ENCODE measurements at places on chromosomes 16 and 17.
A peak's percentile ranks its signal among the peaks of the same experiment; 100 is the strongest.

DNA sequence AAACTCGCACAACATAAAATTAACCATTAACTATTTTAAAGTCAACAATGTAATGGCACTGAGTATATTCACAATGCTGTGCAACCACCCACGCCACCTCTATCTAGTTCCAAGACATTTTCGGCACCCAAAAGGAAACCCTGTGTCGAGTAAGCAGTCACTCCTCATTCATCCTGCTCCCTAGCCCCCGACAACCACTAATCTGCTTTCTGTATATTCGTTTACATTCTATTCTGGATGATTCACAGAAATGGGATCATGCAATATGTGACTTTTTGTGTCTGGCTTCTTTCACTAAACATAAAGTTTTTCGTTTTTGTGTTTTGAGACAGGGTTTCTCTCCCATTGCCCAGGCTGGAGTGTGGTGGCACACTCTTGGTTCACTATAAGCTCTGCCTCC is 42.2 kb upstream of the HAPSTR1 start:
- DNase-seq: no peak

DNA sequence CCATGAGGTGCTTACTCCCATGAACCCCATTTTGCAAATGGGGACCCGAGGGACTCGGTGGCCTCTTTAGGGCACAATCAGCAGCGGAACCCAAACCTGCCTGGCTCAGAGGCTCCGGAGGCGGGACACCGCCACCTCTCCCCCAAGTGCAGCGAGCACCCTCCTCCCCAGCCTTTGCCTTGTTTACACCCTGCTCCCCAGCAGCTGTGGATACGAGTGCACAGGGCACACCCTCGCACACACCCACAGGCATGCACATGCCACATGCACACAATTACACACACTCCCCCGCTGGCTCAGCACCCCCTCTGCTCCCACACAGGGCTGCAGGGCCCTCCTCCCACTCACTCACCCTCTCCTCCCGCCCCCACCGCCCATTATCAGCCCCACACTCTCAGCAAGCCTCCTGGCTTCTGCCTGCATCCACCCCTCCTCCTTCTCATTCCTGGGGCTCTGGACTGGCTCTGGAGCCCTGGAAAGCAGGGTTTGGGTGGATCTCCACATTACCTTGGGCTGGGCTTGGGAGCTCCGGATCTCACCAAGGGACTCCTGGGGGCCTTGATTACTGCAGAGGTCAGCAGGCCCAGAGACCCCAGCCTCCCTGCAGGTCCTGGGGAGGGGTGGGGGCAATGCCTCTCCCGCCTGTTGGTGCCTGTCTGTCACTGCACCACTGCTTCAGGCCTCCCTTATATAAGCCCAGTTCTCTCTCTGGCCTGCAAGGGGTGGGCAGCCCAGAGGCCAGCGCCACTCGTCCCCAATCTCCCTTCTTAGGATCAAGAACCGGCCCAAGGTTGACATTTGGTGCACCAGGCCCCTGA is 6.4 kb downstream of the PDK2 start:
- DNase-seq: no peak

- DNase-seq: no peak
These were observed 68.7 kb downstream of the HIC1 start for GRCh38 chr17:2123375-2124251.

GRCh38 chr16:71338193-71338592 is 20.3 kb upstream of the CALB2 start:
- DNase-seq: no peak

GRCh38 chr16:53094013-53094630 is 39.3 kb downstream of the CHD9 start:
- no peak for DNase-seq

DNA sequence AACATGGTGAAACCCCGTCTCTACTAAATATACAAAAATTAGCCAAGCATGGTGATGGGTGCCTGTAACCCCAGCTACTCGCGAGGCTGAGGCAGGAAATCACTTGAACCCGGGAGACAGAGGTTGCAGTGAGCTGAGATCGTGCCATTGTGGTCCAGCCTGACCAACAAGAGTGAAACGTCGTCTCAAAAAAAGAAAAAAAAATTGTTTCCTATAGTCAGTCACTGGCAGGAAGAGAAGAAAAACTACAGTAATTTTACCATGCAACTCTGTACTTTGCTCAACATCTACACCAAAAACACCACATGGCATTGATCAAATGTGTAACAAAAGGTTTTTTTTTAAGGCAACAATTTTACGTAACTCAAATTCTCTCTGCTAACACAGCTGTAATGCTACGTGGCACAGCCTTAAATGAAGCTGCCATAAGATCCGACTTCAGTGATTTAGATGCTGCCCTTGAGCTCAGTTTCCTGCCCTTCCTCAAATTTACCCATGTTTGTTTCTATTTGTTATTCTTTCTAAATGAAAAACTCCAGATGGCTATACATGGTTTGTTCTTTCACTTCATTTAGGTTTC is 40.2 kb downstream of the CNOT1 start:
- no peak for DNase-seq

DNA sequence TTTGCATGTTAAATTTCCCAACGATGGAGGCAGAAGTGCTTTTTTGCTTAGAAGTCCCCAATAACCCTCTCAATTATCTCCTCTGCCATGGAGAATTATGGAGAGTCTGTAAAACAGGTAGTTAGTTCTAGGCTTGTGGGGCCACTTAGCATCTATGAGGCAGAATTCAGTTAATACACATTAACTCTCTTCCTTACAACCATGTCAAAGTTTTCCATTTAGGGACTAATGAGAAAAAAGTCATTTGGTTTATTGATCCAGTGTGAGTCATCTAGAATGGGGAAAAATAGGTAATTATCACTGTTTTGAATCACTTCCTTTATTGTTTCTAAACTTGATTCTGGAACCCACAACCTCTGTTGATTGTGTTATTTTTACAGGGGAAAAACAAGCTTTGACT is 229.1 kb upstream of the COX10 start:
- DNase-seq: no peak

GRCh38 chr17:63768433-63768832 is 5.0 kb downstream of the CCDC47 start:
- no peak for DNase-seq

DNA sequence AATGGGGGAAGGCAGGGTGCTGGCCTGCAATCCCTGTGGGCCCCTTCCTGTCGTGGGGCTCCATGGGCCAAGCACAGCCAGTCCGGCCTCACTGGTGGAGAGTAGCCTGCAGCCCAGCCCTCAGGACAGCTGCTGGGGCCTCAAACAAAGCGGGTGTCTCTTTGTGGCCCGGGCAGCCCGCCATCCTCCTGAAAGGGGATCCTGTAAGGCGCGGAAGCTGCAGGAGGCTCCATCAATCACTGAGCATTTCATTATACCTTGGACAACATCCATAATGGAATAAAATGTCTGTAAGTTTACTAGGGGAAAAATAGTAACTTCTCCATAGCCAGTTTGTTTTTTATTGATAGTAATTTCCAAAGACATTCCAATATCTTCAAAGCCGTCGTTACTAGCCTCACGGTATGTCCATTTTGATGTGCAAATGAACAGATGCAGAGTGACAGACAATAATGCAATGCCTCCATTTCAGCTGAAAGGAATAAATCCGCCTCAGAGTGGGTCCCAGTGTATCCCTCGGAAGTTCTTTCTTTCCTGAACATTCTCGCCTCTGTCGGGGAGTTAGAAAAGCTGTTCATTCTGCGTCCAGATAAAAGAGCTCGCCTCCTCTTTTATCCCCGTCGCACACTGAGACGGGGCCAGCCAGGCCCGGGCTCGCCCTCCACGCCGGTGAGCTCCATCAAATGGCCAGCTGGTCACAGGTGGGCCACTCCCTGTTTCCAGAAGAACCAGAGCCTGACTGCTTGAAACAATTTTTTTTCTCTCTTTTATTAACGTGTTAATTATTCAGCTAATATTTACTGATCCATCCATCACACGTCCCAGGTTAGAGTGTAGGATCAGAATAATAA is 14.4 kb downstream of the WSCD1 start:
- peak; percentile 71 for DNase-seq

DNA sequence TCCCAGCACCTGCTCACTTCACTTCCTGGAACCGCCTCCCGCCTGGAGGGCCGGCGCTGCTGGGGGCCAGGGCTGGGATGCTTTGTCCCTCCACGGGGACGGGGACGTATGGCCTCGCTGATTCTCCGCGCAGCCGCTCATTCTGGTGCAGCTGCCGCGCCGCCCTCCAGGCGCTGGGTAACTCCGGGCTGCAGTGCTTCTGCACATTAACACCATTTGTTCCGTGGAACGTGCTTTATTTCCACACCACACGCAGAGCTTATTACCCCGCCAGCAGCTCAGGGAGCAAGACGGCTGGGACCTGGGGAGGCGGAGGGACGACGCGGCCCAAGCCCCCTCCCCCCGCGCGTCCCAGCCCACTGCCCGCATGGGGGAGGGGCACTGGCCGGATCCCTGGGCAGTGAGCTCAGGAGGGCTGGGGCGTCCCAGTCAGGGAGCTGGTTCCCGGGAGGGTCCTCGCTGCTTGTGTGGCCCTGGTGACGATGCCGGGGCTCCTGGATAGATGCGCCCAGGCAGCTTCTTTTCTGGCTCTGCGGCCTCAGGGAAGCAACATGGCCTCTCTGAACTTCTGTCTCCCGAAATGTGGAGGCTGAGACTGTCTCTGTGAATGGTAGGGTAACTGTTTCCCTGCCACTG is 45.4 kb upstream of the ACSF3 start:
- no peak for DNase-seq

- no peak for DNase-seq
These were observed 18.2 kb upstream of the QRICH2 start for GRCh38 chr17:76326306-76326705.

GRCh38 chr16:80002261-80002660 is 401.7 kb upstream of the MAF start:
- no peak for DNase-seq

GRCh38 chr16:57372372-57373116 is at the start of gene CX3CL1:
TSS of gene CX3CL1 (plus strand) at chr16:57372490. CDS start at chr16:57372569, 79 bp downstream.
- DNase-seq: peak; percentile 70

GRCh38 chr17:7113273-7114071 is 1.1 kb downstream of the ASGR2 start:
- no peak for DNase-seq

DNA sequence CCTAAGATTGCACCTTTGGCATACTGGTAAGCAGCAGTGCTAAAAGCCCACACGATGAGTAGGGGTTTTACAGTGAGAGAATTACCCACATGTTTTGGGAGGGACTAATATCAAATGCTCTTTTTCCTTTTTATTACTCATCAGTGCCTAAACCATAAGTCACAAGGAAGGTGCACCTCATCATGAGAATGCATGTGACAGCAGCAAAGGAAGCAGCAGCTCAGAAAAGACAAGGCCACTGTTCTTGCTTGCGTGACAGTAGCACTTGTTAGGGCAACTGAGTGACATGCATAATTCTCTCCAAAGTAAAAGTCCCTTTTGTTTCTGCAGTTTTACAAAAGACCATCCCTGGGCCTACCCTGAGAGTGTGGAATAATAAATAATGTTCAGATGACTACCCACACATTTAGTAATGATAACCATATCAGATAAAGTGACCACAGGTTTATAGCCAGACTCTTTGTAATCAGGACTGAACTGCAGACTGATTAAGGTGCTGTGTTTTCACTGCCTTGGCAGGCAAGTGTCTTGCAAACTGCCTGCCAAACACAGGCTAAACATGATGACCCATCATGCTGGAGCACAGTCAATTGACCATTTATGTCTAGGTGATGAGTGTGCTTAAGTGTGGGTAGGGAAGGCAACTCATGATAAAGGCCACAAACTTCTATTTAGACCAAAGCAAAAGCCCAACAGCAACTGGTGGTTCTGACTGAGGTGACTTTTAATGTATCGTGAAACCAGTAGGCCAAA is 1751.4 kb downstream of the TP53TG3F start:
- DNase-seq: no peak

GRCh38 chr17:149897-150584 is 12.7 kb downstream of the SCGB1C2 start:
- no peak for DNase-seq

- DNase-seq: no peak
These were observed 9.9 kb downstream of the LRRC3C start for GRCh38 chr17:39937447-39937846.

- peak; percentile 4 for DNase-seq
These were observed 143.1 kb downstream of the GSG1L start for GRCh38 chr16:27920391-27920891.

- no peak for DNase-seq
These were observed 1.4 kb upstream of the SPHK1 start for GRCh38 chr17:76382803-76383545.

DNA sequence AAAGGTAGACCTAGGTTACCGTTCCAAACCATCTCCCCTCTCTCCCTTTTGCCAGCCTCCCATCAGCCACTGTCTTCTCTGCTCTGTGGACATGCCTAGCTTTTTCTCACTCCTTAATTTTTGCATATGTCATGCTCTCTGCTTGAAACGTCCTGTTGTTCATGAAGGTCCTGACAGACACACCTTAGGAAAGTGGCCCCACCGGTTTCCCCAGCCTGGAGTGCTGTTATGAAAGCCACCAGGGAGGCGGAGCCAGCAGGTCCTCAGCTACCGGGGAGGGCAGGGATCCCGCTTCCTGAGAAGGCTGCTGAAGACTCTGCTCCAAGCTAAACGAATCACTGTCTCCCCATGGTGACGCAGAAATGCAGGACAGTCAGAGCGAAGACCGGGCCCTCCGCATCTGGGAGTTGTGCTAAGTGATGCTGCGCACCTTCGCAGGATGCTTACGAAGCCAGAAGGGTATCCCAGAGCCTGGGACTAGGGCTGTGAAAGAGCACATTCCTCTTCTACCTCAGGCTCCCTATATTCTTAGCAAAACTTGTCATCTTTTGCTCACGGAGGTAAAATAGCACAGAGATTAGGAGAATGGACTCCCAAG is 2.3 kb upstream of the SLC16A11 start:
- no peak for DNase-seq

DNA sequence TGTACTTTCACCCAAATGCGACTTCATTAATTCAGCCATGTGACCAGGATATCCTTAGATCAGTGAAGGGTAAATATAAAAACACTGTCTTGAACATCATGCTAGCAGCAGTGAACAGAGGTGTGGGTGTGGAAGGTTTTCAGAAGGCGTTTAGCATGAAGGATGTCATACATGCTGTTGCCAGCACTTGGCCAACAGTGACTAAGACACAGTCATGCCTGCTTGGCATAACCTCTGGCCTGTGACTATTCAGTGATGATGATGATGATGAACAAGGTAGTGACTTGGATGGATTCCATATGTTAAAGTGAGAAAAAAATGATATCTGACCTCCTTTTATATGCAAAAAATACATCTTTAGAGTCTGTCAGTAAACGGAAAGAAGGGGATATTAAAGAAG is 97.9 kb downstream of the MAP2K4 start:
- DNase-seq: no peak

GRCh38 chr16:3242709-3243108 is 7.8 kb upstream of the ZNF200 start:
- DNase-seq: no peak

Data from amygdala (tissue), 56 donors.